Cardiac muscle cell (in vitro differentiated cells and primary cell): ENCODE measurements at places on chromosomes 3 and 15. TPM values are rescaled to one million over a fixed set of nuclear protein-coding genes. Genes with fewer than 3 reads are reported as not detected.

GRCh38 chr15:76336254-76337058 is at the start of gene ISL2:
ISL2 (plus strand) TSS chr15:76336773; CDS start chr15:76336884, 111 bp downstream.
- H3K4me3 ChIP-seq = peak within 1 kb of the TSS; percentile 10
- DNase-seq = peak; percentile 53
- no peak within 1 kb of the TSS for H3K27ac ChIP-seq
- H3K4me1 ChIP-seq = peaks cover 20% of the 10 kb centered on the region
- H3K27me3 ChIP-seq = peaks cover 92% of the 10 kb centered on the region

DNA sequence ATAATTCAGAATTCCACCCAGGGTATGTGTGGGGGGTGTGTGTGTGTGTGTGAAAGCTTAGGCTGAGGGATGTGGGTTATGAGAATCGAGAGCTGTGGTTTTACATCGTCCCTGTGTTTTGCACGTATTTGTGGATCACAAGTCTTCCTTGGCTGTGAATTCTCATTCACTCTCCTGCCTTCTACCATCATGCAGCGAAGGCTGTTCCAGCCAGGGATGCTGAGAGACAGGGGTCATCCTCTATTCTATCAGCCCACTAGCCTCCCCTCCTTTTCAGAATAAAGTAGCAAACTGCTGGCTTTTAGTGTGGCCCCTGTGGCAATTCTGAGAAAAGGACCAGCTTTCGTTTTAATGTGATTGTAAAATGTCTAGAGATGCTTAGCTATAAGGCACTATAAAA is 460.6 kb upstream of the NR2F2 start:
- DNase-seq = no peak
- H3K36me3 ChIP-seq = no peaks in the 10 kb centered on the region
- no peaks in the 10 kb centered on the region for H3K4me1 ChIP-seq
- H3K27me3 ChIP-seq = no peaks in the 10 kb centered on the region
- H3K27ac ChIP-seq = no peak overlapping the region

DNA sequence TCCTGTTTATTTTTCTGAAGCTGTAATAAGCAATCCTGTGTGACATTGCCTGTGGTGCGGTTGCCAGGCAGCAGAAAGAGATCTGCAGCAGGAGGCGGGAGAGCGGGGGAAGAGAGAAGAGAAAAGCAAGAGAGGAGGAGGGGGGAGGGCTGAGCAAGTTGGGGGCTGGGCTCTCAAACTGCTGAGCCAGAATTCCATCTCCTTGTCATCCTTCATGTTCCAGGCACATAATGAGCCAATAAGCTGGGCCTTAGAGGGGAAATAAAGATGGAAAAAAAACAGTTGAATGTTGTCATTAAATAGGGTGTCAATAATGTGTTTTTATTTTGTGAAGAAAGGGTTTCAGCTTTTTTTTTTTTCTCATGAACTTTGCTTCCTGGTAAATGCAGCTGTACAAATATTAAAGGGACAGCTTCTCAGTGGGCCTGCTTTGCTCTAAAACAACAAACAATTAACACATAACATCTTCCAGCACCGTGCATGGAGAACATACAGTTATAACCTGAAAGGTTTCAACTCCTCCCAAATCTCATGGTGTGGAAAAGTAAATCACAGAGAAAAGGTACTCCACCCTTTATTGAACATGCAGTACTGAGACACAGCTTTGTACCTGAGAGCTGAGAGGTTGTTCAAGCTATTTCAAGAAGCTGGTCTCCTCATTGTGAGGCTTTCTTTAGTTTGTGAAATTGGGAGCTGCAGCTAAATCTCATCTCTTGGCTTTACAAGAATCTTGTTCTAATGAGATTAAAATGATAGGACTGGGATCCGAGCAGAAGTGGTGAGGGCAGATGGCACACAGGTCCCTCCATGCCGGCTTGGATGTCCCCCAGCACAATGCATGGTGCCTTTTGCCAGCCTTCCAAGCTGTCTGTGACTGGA is 451.1 kb upstream of the KCNMB2 start:
- H3K4me1 ChIP-seq = peaks cover 19% of the 10 kb centered on the region
- DNase-seq = peak; percentile 85
- H3K27me3 ChIP-seq = no peaks in the 10 kb centered on the region
- peak overlapping the region; percentile 70 for H3K27ac ChIP-seq
- H3K36me3 ChIP-seq = no peaks in the 10 kb centered on the region

DNA sequence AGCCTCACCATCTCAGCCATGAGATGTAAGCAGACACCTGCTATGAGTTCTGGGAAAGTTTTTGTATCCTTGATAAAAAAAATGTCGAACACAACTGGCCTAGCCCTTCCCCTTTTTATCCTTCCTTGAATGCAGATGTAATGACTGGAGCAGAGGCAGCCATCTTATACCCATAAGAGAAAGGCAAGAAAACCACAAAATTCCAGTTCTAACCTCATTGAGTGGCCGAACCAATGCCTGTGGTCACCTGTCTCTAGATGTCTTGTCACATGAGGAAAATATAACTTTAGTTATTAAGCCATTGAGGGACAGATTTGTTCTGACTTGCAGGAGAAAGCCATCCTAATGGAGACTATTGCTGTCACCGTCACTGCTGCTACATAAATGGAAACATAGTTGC is 80.4 kb upstream of the SLC6A6 start:
- no peak for DNase-seq
- H3K27me3 ChIP-seq = no peaks in the 10 kb centered on the region
- no peak overlapping the region for H3K27ac ChIP-seq
- H3K36me3 ChIP-seq = no peaks in the 10 kb centered on the region
- H3K4me1 ChIP-seq = no peaks in the 10 kb centered on the region

GRCh38 chr15:42707068-42707467 is 29.9 kb downstream of the CDAN1 start:
- H3K4me3 ChIP-seq = no peak overlapping the region
- H3K4me1 ChIP-seq = no peaks in the 10 kb centered on the region
- no peak overlapping the region for H3K27ac ChIP-seq
- H3K36me3 ChIP-seq = no peaks in the 10 kb centered on the region
- H3K27me3 ChIP-seq = no peaks in the 10 kb centered on the region

GRCh38 chr15:42137461-42138261 is 18.8 kb downstream of the PLA2G4F start:
- no peaks in the 10 kb centered on the region for H3K27me3 ChIP-seq
- H3K4me1 ChIP-seq = no peaks in the 10 kb centered on the region
- DNase-seq = peak; percentile 67

GRCh38 chr3:123605789-123606234 is 21.0 kb upstream of the HACD2 start:
- H3K4me1 ChIP-seq = peaks cover 11% of the 10 kb centered on the region
- no peaks in the 10 kb centered on the region for H3K36me3 ChIP-seq
- H3K4me3 ChIP-seq = no peak overlapping the region
- no peak for DNase-seq
- H3K27me3 ChIP-seq = no peaks in the 10 kb centered on the region

DNA sequence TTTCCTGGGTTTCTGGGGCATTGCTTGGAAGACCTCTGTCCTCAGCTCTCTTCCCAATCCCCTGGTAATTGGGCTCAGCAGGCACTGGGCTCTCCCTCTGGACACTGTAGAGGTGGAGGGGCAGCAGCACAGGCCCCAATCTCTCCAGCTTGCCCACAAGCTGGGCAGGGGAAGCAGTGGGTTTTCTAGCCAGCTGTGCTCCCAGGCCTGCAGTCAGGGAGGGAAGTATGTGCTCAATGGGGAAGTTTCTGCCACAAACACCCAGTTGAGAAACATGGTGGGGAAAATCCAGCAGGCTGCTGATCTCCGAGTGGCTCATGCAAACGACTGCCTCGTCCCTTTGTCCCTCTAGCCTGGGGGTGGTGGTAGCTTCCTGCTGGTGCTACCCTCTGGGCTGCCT is 12.8 kb upstream of the RFT1 start:
- H3K27me3 ChIP-seq = peaks cover 31% of the 10 kb centered on the region
- no peaks in the 10 kb centered on the region for H3K4me1 ChIP-seq
- H3K4me3 ChIP-seq = no peak overlapping the region
- no peak overlapping the region for H3K27ac ChIP-seq
- H3K36me3 ChIP-seq = no peaks in the 10 kb centered on the region

DNA sequence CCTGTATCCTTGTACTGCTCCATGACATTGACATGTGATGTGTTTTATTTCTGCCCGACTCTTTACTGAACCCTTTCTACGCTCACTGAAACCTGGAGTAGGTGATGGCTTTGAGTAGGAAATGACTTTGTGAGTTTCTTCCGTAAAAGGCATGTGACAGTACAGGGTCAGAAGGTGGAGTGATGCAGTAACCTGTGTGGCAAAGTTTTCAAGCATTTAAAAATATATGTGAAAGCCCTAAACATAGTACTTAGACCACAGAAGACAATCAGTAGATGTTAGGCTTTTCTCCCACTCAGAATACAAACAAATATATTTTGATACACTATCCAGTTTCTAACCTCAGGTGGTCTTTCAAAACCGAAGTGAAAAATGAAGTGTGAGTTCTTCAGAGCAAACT is 31.3 kb upstream of the SACM1L start:
- H3K4me1 ChIP-seq = no peaks in the 10 kb centered on the region
- no peak for DNase-seq

- no peak for DNase-seq
- H3K27me3 ChIP-seq = no peaks in the 10 kb centered on the region
- no peak overlapping the region for H3K27ac ChIP-seq
- H3K36me3 ChIP-seq = no peaks in the 10 kb centered on the region
- H3K4me1 ChIP-seq = no peaks in the 10 kb centered on the region
- no peak overlapping the region for H3K4me3 ChIP-seq
Measured at GRCh38 chr15:85024509-85025336, 43.1 kb downstream of the PDE8A start.

GRCh38 chr3:82587174-82587573 is 825.7 kb upstream of the GBE1 start:
- H3K4me1 ChIP-seq = no peaks in the 10 kb centered on the region
- H3K27ac ChIP-seq = no peak overlapping the region
- no peak overlapping the region for H3K4me3 ChIP-seq

DNA sequence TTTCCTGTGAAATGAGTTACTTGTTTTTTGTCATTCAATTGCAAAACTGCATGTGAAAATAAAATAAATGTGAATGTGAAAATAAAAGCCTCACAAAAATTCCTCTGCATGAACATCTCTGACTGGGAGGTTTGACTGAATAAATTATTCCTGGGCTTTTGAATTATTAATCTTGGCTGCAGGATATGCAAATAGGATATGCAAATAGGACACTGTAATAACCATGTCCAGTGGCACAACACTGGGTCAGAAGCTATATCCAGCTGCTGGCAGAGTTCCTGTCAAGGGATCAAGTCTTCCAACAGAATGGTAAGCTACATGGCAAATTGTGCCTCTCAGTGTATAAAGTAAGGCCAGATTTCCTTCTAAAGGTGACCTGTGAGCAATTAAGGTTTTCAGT is at the start of gene SUCNR1:
SUCNR1 (plus strand) TSS at position 246 of the 400 bp plus-strand sequence. CDS start 6,250 bp downstream, outside the sequence.
- no peaks in the 10 kb centered on the region for H3K27me3 ChIP-seq
- H3K4me1 ChIP-seq = no peaks in the 10 kb centered on the region
- no peak within 1 kb of the TSS for H3K4me3 ChIP-seq
- no peaks in the 10 kb centered on the region for H3K36me3 ChIP-seq
- DNase-seq = no peak
- no peak within 1 kb of the TSS for H3K27ac ChIP-seq

DNA sequence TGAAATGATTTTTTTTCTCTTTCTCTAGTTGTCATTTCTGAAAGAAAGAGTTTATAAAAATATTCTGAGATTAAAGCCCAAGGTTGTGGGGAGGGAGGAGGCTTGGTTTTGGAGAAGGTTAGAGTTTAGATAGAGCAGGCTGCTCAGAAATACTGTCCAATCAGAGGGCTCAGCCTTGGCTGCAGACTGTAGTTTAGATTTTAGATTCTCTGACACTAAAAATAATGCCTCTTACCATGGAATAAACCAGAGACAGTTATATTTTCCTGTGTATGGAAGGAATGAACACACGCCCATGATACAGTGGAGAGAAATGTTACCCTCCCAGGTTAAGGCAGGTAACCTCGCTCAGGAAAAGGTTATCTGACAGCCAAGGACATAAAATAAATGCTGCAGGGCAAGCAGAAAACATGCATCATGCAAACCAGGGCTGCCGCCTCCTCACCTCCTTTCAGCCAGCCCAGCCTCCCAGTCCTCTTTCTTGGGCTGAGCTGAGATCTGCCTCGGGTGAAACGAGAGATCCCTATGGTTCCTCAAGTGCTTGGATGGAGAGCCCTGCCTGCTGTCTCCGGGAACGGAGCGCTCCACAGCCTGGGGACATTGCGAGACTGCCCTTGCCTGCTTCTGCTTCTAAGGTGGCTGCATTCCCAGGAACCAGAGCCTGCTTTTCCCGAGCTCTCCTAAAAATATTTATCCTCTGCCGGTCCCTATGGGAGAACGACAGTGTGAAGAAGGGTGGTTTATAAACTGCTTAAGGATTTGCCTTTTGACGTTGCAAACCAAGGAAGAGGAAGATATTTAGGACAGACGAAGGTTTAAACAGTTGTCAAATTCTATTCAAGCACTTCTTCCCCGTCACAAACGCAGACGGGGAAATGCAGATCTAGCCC is 848 bp downstream of the NCEH1 start:
- peaks cover 9% of the 10 kb centered on the region for H3K27me3 ChIP-seq
- H3K36me3 ChIP-seq = no peaks in the 10 kb centered on the region
- H3K4me1 ChIP-seq = peaks cover 6% of the 10 kb centered on the region
- peak overlapping the region; percentile 70 for H3K4me3 ChIP-seq
- DNase-seq = peak; percentile 52

- no peak overlapping the region for H3K4me3 ChIP-seq
- peaks cover 1% of the 10 kb centered on the region for H3K4me1 ChIP-seq
Measured at GRCh38 chr3:1499694-1500093, 406.9 kb downstream of the CNTN6 start.

DNA sequence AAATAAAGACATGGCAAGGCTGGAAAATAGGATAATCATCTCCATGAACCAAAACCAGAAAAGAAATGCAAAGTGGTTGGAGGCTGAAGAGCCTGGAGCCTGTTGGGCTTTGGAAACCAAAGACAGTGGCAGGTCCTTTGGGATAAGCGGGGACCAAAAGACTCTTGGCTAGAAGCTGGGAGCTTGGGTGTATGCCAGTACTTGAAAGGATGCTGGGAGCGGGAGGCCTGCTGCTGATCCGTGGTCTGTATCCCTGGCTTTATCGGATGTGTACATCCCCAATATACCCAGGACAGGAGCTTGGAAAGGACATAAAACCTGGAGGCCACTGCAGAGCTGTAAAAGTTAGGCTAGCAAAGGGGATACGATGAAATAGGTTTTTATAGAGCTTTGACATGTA is 1.3 kb upstream of the CHRNB4 start:
- H3K27ac ChIP-seq = no peak overlapping the region
- peaks cover 5% of the 10 kb centered on the region for H3K4me1 ChIP-seq
- no peak overlapping the region for H3K4me3 ChIP-seq
- H3K27me3 ChIP-seq = no peaks in the 10 kb centered on the region

DNA sequence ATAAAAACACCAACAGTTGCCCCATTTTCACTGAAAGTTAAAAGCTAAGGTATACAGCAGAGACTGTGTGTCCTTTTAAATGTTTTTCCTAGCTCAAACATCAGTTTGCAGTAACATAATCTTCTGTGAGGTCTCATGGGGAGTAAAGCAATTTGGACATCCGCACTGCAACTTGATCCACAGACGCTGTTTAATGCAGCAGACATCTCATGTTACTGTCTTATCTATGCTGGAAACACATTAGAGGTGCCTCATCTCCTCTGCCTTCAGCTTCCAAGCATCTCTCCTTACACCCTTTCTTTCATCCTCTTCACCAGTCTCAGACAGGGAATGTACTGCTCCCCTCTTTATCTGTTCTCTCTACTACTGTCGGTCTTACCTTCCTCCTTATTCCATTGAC is 53.7 kb upstream of the ATP11B start:
- DNase-seq = peak; percentile 49
- no peak overlapping the region for H3K27ac ChIP-seq
- peaks cover 3% of the 10 kb centered on the region for H3K4me1 ChIP-seq
- no peaks in the 10 kb centered on the region for H3K27me3 ChIP-seq

- H3K27me3 ChIP-seq = peaks cover 40% of the 10 kb centered on the region
- H3K36me3 ChIP-seq = no peaks in the 10 kb centered on the region
- H3K27ac ChIP-seq = no peak overlapping the region
- H3K4me1 ChIP-seq = no peaks in the 10 kb centered on the region
- no peak overlapping the region for H3K4me3 ChIP-seq
- DNase-seq = no peak
Measured at GRCh38 chr3:69683082-69683806, 56.0 kb upstream of the MITF start.

The PRR20G gene
- total RNA-seq = not detected in 2 replicates
